ENCODE measurements at places on chromosomes 5 and 9.
A peak's percentile ranks its signal among the peaks of the same experiment; 100 is the strongest.

DNA sequence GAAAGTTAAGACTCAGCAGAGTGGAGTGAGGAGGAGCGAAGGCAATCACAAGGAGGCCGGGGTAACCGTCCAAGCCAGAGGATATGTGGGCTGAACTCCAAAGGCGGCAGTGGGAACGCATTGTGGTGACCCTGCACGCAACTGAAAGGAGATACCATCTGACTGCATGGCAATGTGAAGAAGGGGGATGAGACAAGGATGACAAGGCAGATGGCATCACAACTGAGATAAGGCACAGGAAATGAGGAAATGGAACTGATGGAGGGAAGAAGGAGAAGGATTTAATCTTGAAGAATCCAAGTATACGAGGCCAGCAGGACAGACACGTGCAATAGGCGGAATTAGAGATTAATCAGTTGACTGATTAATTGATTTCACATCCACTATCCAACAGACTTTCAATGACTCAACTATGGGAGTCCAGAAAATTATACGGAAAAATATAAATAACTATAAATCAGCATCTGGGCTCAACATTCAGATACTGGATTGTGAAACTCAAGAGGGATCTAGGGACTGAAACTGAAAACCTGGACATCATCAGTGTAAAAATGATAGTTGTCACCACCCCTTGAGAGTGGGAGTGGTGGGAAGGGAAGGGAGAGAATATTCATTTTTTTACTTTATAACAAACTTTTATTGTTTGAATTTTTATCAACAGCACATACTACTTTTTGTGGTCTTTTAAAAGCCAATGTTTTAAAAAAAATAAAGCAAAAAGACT, 86.1 kb downstream of the ARL15 start:
- peaks cover 2% of the 10 kb centered on the region for H3K4me1 ChIP-seq
- no peaks in the 10 kb centered on the region for H3K27me3 ChIP-seq
- DNase-seq, result no peak
- no peak overlapping the region for H3K4me3 ChIP-seq
- no peaks in the 10 kb centered on the region for H3K36me3 ChIP-seq

- H3K27me3 ChIP-seq, result no peaks in the 10 kb centered on the region
- H3K36me3 ChIP-seq, result no peaks in the 10 kb centered on the region
- H3K27ac ChIP-seq, result no peak overlapping the region
- H3K4me3 ChIP-seq, result no peak overlapping the region
- H3K4me1 ChIP-seq, result no peaks in the 10 kb centered on the region
- no peak for DNase-seq
These were observed 1.5 kb upstream of the MRPS30 start for GRCh38 chr5:44807269-44807668.

DNA sequence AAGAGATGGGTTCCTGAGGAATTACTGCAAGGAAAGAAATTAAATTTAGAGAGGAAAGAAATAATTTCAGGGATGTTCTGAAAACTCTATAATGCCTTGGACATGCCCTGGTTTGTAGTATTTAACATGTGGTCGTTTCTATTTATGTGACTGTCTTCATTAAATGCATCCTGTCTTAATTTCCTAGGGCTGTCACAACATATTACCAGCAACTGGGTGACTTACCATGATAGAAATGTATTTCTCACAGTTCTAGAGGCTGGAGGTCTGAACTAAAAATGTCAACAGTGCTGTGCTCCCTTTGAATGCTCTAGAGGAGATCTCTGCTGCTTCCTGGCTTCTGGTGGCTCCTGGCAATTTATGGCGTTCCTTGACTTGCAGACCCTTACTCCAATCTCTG, 287.7 kb downstream of the FBXL7 start:
- no peaks in the 10 kb centered on the region for H3K27me3 ChIP-seq
- no peaks in the 10 kb centered on the region for H3K36me3 ChIP-seq
- DNase-seq, result no peak
- no peak overlapping the region for H3K27ac ChIP-seq
- no peak overlapping the region for H3K4me3 ChIP-seq

- peaks cover 5% of the 10 kb centered on the region for H3K36me3 ChIP-seq
- H3K27me3 ChIP-seq, result no peaks in the 10 kb centered on the region
- H3K27ac ChIP-seq, result no peak overlapping the region
These were observed 7.7 kb upstream of the CKMT2 start for GRCh38 chr5:81225463-81225862.

GRCh38 chr9:128643519-128644300, 12.9 kb downstream of the DYNC2I2 start:
- peaks cover 4% of the 10 kb centered on the region for H3K4me1 ChIP-seq
- peaks cover 4% of the 10 kb centered on the region for H3K36me3 ChIP-seq
- no peak overlapping the region for H3K27ac ChIP-seq
- no peak for DNase-seq
- no peak overlapping the region for H3K4me3 ChIP-seq
- no peaks in the 10 kb centered on the region for H3K27me3 ChIP-seq

GRCh38 chr5:29897916-29898315, 1295.6 kb upstream of the CDH6 start:
- no peaks in the 10 kb centered on the region for H3K36me3 ChIP-seq
- no peaks in the 10 kb centered on the region for H3K27me3 ChIP-seq
- H3K4me3 ChIP-seq, result no peak overlapping the region
- H3K27ac ChIP-seq, result no peak overlapping the region
- no peaks in the 10 kb centered on the region for H3K4me1 ChIP-seq
- DNase-seq, result no peak

- H3K27me3 ChIP-seq, result no peaks in the 10 kb centered on the region
- no peaks in the 10 kb centered on the region for H3K4me1 ChIP-seq
- no peak for DNase-seq
- H3K27ac ChIP-seq, result no peak overlapping the region
- H3K36me3 ChIP-seq, result no peaks in the 10 kb centered on the region
These were observed 64.2 kb upstream of the PCSK5 start for GRCh38 chr9:75826314-75826713.

DNA sequence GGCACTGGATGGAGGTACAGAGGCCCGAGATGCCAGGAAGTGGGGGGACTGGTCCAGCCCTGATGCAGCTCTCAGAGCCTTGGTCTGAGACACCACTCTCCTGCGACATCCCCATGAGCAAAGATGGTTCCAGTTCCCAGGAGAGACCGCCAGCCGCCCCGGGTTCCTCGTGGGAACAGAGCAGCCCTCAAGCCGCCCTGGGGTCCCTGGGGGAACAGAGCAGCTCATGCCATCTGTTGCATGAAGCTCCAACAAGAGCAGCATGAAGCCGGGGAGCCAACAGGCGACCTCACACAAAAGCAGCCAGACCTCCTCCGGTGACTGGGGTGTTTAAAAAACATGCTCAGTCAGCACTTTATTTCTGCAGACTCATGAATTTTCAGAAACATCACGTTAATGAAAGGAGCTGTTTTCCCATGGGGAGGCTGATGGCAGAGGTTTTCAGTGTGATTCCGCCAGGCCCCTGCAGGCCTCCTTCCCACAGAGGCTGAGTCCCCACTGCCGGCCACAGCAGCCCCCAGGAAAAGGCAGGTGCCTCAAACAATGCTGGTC, 6.2 kb downstream of the SLC6A18 start:
- DNase-seq, result no peak
- peaks cover 2% of the 10 kb centered on the region for H3K27me3 ChIP-seq
- H3K36me3 ChIP-seq, result no peaks in the 10 kb centered on the region
- no peak overlapping the region for H3K27ac ChIP-seq

DNA sequence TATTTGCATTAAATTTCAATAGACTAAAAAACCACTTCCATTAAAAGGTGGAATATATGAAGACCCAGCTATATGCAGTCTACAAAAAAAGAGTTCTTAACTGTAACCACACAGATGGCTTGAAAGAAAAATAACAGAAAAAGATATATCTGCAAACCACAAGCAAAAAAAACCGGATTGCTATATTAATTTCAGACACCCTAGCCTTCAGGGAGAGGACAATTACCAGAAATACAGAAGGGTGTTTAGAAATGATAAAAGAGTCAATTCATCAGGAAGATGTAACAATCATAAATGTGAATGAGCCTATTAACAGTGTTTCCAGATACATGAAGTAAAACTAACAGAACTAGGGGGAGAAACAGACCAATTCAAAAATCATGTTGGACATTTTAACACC, 56.9 kb upstream of the SMIM23 start:
- H3K4me3 ChIP-seq, result no peak overlapping the region
- H3K36me3 ChIP-seq, result no peaks in the 10 kb centered on the region
- no peaks in the 10 kb centered on the region for H3K4me1 ChIP-seq
- H3K27me3 ChIP-seq, result peaks cover 5% of the 10 kb centered on the region
- no peak for DNase-seq
- H3K27ac ChIP-seq, result no peak overlapping the region

DNA sequence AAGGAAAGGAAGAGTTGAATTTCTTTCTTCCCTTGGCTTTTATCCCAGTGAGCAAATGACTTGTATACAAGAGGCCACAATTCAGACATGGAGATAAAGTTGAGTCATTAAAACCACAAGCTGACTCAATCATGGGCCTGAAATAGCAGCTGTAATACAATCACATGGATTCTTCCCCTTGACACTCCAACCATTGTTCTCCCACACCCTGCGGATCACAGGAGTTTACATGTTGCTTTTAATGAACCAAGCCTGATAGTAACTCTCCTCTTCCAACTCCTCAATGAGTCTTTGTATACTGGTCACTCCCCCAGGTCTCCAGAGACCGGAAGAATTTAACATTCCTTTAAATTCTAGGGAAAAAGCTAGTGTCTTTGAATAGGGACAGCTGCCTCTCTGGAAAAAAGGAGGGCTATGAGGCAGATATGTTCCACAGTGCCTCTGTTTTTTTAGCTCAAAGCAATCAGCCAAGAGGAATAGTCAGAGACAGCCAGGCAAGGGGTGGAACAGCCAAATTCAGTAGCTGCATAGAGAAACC, 32.4 kb downstream of the PCDHGC5 start:
- peaks cover 3% of the 10 kb centered on the region for H3K36me3 ChIP-seq
- no peaks in the 10 kb centered on the region for H3K27me3 ChIP-seq
- H3K4me3 ChIP-seq, result no peak overlapping the region
- H3K27ac ChIP-seq, result peak overlapping the region; percentile 18

Measured in IMR-90 (cell line).